ENCODE measurements at places on chromosomes 12 and 14.

DNA sequence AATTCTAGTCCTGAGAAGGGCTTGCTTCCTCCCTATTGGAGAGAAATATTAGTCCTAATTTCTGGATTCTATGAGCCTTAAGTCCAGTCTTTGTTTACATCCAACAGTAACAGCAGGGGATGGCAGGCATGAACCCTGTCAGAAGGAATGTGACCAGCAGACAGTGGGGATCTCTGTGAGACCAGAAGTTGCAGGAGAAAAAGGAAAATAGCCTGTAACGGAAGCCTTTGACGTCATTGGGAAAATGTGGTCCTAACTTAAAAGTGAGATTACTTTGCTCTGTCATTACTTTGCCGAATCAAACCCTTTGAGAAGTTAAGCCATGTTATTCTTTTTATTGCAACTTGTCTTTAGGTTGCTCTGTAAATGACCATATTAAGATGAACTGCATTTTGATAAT lies 218.2 kb upstream of the PRICKLE1 start:
- no peak for DNase-seq

- no peak for DNase-seq
Measured at GRCh38 chr12:51777973-51778372, 70.5 kb downstream of the FIGNL2 start.

DNA sequence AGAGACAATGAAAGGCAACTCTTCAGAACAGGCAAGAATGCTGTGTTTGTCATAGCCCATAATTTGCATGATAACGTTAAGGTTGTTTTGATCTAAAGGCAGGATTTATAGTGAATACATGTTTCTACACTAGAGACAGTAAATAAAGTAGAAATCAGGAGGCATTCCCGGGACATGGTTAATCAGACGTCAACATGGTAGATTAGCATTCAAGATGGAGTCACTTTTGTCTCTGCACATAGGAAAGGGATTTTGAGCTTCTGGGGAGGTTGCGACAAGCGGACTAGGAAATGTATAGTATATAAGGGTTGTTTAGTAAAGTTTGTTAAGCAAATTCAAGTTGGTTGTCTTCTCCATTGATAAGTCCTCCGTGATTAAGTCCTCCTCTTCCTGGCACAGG lies 2.8 kb upstream of the RNASE1 start:
- no peak for DNase-seq

DNA sequence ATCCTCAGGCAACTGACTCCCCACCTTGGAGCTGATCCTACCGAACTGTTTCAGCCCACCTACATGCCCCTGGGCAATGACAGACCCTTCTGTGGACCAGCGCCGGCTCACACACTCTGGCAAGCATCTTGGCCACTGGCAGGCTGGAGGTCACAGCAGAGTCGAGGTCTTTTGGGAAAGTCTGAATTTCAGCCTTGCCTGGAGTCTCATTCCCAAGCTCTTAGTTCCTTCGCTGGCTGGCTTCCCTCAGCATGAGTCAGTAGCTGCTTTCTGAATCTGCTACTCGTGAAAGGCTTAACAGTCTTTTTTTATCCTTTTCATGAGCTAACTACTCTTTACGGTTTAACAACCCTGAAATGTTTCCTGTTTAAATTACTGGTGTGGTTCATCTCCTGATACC lies 44.5 kb downstream of the ASCL4 start:
- DNase-seq = peak; percentile 62

DNA sequence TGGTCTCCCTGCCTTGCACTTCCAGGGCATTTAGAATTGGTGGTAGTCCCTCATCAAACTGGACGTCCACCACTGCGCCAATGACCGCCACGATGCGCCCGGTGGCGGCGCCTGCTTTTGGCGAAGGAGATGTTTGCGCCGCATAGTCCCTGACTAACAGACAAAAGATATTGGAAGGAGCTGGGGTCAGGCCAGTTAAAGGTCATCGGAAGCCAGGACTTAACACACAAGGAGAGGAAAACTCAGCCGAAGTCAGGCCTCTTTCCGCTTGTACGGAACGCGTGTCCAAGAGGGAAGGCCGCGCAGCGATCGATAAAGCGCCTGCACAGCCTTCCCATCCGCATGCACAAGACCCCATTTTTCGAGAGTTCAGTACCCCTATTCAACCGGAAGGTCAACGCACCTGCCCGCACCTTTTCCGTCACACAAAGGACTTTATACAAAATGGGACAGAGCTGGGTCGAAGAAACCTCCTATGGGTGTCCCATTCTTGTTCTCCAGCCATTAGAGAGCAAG lies 525 bp downstream of the ATP5F1B start:
- DNase-seq = no peak

DNA sequence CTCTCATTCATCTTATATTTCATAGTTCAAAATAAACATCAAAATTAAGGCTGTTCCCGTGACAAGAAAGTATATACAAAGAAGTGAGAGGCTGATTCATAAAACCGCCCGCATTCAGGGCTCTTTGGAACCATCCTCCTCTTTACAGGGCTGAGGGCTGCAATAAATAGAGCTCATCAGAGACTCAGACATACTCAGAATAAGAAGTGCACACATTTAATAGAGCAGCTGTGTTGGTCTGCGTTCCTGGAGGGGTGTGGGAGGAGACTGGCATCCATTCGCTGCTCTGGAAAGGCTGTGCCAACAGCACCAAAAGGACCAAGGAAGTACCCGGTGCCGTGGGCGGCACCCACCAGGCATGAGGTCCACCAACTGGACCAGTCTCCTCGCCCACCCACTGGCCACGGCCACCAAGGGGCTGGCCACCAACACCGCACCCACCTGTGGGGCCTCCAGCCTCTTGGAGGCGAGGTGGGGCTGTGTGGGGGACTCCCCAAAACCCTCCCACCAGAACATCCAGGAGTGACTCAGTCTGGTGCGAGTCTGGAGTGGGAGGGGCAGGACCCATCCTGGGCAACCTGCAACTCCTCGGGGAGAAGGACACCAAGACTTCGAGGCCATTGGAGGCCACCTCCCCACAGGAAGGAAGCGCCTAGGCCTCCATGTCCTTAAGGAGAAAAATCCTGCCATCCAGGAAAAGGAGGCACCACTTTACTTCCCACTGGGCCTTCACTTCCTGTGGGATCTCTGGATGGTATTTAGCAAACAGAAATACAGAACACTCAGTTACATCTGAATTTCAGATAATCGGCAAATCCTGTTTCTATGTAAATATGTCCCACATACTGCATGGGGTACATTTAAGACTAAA lies 32.7 kb downstream of the VCPKMT start:
- no peak for DNase-seq

- no peak for DNase-seq
Measured at GRCh38 chr12:89212339-89212771, 139.9 kb downstream of the DUSP6 start.

DNA sequence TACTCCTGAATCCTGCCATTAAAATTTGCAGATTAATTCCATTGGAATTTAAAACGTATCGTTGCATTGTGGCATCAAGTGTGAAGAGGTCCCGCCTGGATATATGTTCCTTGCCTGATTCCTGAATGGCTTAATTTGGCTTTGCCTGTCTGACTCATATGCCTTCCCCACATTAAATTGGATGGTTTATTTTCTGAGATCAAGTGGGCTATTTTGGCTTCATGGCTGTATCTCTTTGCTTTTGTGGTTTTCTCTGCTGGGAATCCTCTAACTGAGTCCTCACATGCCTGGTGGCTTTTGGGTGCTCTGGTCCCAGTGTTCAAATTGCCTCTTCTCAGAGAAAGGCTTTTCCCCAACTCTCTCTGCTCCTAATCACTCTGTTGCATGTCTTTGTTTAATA lies 127.9 kb upstream of the DYRK2 start:
- no peak for DNase-seq

GRCh38 chr12:123233505-123234308 lies 471 bp downstream of the MTRFR start:
- DNase-seq = no peak

- no peak for DNase-seq
Measured at GRCh38 chr14:61751475-61751989, 10.7 kb upstream of the SNAPC1 start.

DNA sequence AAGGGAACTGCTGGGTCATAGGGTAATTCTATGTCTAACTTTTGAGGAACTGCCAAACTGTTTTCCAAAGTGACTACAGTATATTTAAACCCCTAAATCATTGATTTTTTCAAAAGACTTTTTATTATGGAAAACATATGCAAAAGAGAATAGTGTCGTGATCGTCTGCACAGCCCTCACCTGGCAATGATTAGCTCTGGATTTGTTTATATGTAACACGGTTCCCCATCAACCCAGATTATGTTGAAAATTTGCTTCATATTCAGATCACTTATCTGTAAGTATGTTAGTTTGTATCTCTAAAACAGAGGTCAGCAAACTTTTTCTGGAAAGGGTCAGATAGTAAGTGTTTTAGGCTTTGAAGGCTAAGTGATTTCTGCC lies 52.7 kb downstream of the CCDC92 start:
- no peak for DNase-seq

- no peak for DNase-seq
Measured at GRCh38 chr14:22598099-22598895, at the start of gene ABHD4. Gene ABHD4, plus strand, starts transcription at chr14:22598300. Its CDS starts 7 bp downstream, at chr14:22598307.

DNA sequence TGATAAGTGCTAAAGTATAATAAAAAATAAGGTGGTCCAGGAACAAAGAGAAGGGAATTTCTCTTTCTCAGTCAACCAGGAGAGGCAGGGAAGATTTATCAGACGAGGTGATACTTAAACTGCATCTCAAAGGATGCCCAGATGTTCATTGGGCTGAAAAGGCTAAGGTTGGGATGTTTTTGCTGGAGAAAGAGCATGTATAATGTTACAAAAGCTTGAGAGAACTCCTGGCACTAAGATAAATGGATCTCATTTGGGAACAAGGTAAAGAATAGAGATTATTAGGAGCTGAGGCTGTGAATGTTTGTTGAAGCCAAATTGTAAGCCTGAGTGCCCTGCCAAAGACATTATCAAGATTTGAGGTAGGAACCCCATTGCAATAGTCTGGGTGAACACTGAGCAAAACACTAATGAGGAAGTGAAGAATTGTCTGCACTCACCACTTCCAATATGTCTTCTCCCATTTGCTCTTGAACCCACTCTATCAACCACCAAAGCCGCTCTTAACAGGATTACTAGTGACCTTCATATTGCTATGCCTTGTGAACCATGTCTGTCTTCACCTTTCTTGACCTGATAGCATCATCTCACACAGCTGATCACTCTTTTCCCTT lies 149.0 kb upstream of the ARID2 start:
- DNase-seq = no peak

DNA sequence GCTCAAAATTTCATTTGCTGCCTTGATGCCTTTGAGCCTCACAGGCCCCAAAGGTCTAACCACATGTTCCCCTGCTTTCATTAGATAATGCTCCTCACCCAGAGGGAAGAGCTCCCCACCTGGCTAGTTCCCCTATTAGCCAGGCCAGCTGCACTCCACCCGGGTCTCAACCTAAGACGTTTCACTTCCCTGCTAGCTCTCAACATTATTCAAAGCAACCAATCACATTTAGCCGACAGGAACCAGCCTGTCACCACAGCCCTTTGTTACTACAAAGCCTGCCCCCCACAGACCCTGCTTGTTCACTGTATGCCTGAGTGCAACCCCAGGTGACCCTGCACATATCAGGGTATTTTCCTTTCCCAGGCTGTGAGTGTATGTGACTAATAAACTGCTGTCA lies 78.6 kb downstream of the SLC15A5 start:
- no peak for DNase-seq

DNA sequence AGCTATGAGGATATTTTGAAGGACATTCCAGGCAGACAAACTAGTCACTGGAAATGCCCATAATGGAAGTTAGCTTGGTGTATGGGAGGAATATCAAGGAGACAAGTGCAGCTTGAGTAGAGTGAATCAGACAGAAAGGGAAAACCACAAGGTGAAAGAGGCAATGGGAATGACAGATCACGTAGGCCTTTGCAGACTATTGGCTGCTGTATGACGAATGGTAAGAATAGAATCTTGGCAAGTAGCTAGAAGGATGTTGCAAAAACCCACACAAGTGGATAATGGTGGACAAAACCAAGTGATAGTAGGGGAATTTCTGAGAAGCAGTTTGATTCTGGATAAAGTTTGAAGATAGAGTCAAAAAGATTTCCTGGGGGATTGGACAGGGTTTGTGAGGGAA lies 196.9 kb upstream of the NOVA1 start:
- DNase-seq = no peak

GRCh38 chr14:94679937-94680861 lies 68.0 kb downstream of the SERPINA3 start:
- DNase-seq = no peak

DNA sequence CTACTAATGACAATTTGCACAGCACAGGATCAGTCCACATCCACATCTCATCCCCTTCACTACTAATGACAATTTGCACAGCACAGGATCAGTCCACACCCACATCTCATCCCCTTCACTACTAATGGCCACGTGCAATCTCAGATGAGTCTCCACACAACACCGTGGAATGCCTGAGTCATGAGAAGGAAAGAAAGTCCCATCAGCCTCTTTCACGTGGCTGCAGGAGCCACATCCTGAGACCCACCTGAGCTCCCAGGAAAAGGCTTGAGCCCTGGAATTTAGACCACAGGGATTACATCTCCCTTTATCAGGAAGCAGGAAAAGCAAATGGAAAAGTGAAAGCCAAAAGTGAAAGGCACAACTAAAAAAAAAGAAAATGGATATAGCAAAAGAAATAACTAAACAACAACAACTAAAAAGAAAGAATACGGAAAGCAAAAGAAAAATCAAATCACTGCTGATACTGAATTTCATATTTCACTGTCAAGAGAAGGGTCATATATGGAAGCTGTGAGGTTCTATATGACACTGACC lies 1300.5 kb downstream of the TMEM121 start:
- DNase-seq = no peak

DNA sequence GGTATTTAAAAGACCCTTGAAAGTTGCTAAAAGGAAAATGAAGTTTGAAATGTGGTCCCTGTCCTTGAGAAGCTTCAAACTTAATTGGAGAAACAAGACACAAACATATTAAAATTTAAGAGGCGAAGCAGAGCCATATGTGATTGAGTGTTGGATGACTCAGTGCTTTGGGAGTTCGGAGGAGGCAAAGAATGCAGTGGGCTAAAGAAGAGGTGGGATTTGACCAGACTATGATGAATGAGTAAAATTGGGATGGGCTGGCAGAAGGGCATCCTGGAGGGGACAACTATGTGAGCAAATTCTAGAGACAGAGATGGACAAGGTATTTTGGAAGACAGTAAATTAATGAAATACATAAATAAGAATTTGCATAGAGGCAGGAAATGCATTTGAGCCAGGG lies 358.6 kb downstream of the EGLN3 start:
- DNase-seq = peak; percentile 25

DNA sequence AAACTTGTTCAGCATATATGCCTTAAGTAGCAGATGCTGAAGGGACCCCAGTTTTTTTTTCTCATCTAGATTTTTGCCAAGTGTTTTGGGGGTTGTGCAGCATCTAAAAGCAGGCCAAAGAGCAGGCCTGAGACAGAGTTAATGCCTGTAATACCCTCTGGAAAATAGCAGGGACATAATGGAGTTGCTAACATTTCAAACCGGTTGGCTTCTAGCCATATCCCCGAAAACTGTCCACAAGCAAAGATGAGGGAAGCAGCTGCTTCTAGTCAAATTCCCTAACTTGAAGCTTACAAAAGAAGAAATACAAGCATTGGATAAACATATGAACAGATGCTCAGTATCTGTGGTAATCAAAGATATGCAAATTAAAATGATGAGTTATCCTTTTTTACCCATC lies 52.1 kb upstream of the AEBP2 start:
- DNase-seq = no peak

GRCh38 chr12:127600211-127600610 lies 666.8 kb upstream of the TMEM132C start:
- no peak for DNase-seq

- no peak for DNase-seq
Measured at GRCh38 chr14:43043850-43044249, 1437.2 kb downstream of the LRFN5 start.

All from HS-5 (cell line).